ENCODE measurements at places on chromosomes 1 and 21. TPM values are rescaled to one million over a fixed set of nuclear protein-coding genes. Genes with fewer than 3 reads are reported as not detected.

- DNase-seq: no peak
These were observed 83.6 kb downstream of the CLIC4 start for GRCh38 chr1:24828887-24829192.

DNA sequence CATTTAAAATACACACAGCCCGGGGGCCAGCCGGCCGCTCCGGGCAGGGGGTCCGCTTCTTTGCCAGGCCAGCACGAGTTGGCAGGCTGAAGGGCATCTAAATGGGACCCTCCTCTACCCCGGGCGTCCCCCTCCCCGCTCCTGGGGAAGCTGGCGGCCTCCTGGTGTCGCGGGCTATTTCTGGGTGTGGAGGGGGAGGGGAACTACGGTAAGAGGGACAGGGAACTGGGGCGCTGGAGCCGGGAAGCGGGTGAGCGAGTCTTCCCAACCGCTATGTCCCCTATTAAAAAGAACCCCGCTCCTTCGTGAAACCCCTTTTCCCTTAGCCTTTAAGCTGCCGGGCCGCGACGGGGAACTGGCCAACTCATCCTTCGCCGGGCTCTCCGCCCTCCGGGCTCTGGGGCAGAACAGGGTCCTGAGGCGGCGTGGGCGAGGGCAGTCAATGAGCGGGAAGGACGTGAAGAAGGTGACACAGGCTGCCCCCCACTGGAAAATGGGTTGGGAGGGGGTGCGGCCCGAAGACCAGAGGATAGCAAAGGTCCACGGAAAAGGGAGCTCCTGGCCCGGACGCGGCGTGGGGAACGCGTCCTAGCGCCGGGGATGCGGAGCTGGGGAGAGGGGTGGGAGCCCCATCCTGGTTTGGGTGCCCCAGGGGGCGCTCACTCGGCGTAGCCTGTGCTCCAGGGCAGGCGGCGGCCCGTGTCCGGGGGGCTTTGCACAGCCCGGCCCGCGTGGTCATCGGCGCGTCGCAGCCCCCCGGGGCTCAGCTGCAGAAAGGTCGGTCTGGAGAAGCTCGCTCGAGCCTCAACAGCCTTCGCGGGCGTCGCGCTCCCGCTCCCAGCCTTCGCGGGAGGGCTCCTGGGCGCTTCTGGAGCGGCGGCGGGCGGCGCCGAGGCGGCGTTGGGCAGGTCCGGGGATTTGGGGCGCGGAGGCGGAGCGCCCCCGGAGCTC lies 544 bp downstream of the PPM1J start:
- DNase-seq: no peak

- DNase-seq: no peak
These were observed 131.7 kb downstream of the BRINP2 start for GRCh38 chr1:177302357-177303044.

SLC1A7 gene
- 20.5 TPM for total RNA-seq
